Progenitor cell of endocrine pancreas (in vitro differentiated cells): ENCODE measurements at places on chromosomes 2 and 18.

DNA sequence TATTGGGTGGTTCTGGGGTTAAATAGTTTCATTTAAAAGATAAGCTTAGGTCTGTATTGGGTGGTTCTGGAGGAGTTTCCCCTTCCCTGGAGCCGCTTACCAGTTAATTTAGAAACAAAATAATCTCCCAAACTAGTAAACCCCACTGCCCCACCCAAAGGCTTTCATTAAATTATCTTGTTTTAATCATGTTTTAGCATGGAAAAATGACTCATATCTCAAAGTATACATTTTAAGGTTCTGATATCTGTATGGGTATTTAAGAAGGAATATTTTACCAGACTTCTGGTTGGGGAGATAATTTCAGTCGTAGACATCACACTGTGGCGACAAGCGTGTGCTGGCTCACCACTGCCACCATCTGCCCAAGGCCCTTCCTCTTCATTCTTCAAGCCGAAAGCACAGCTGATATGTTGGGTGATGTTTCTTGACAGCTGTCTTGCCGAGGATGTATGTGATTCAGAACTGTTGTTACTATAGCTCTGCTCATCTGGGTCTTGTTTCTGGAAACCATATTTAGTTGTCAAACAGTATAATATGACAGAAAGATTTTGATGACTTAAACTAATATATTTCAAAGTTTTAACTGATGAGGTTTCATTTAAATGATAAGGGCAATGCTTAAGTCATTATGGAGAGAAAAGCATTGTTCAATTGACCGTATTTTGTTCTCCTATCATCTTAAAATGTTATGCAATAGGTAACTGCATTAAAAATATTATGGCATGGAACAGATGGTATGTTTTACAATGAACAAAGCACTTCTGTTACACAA, 5.1 kb downstream of the FIGLA start:
- H3K4me1 ChIP-seq = peaks cover 6% of the 10 kb centered on the region
- H3K27ac ChIP-seq = no peak overlapping the region
- H3K4me3 ChIP-seq = no peak overlapping the region
- no peaks in the 10 kb centered on the region for H3K36me3 ChIP-seq
- no peak for DNase-seq

DNA sequence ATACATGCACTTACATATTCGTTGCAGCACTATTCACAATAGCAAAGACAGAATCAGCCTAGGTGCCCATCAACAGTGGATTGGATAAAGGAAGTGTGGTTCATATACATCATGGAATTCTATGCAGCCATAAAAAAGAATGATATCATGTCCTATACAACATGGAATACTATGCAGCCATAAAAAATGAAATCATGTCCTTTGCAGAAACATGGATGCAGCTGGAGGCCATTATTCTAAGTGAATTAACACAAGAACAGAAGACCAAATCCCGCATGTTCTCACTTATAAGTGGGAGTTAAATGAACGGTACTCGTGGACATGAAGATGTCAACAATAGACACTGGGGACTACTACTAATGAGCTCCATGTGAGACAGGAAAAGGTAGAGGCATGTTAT, 288.1 kb upstream of the TFPI start:
- peaks cover 3% of the 10 kb centered on the region for H3K27me3 ChIP-seq
- no peaks in the 10 kb centered on the region for H3K36me3 ChIP-seq
- no peak for DNase-seq
- peaks cover 4% of the 10 kb centered on the region for H3K4me1 ChIP-seq
- no peak overlapping the region for H3K4me3 ChIP-seq
- no peak overlapping the region for H3K27ac ChIP-seq

DNA sequence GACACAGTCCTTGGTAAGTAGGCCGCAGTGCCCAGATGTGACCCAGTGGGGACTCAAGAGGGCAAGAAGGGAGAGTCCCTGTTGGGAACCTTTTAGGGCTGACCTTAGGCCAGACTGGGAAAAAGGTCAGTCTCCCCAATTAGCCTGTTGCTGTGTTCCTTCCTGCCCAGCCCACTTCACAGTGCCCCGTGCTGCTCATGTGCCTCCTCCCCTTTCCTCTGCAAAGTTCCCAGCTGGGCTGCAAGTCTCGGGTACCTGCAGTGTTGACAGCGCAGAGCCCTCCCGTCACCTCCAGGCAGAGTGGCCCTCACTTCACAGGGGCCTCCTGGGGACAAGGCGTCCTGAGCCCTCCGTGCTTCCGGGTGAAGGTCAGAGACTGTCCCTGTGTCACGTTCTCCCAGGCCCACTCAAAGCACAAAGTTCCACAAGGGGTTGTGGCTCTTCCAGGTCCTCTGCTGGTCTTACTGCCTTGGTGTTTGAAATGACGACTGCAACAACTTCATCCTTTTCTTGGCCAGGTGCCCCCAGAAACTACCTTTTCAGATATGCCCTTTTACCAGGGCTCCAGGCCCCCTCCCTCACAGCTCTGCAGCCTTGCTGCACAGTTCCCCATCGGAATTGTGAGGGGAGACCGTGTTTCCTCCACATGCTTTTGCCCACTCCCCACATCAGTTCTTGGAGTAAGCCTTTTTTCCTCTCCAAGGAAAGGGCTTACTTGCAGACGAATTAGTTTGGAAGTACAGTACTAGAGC, 225.8 kb downstream of the ALPK2 start:
- no peak overlapping the region for H3K4me3 ChIP-seq
- peaks cover 10% of the 10 kb centered on the region for H3K4me1 ChIP-seq
- peaks cover 6% of the 10 kb centered on the region for H3K27me3 ChIP-seq
- H3K36me3 ChIP-seq = peaks cover 10% of the 10 kb centered on the region
- peak overlapping the region; percentile 37 for H3K27ac ChIP-seq

- H3K4me3 ChIP-seq = no peak overlapping the region
- H3K27me3 ChIP-seq = no peaks in the 10 kb centered on the region
- no peaks in the 10 kb centered on the region for H3K4me1 ChIP-seq
- no peak overlapping the region for H3K27ac ChIP-seq
These were observed 82.6 kb upstream of the TANK start for GRCh38 chr2:161077367-161078210.

DNA sequence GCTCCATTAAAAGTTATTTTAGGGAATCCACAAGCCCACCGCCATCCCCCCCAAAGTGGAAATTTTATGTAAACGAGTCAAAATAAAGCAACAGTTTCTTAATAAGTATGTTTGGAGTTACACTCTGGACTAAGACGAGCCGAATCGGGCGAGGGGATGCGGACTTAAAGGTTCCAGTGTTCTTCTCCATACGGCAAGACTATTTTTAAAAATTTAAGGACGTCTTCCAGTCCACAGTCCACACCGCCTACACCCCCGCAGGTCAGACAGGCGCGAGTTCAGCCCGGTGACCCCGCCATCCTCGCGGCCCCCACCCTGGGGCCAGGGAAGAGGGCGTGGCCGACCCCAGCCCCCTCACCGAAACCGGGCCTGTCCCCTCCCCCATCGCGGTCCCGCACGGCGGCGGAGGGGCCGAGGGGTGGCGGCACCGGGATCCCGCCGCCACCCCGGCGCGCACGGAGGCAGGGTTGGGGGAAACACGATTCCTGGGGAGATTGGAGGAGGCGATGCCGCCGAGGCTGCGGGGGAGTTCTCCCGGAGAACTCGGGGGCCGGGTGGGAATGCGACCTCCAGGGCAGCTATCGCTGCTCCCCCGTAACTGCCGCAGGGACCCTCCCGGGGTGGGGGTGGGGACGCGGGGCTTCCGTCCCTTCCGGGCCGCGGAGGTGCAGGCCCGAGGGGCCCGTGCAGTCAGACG, 24.5 kb upstream of the SMAD7 start:
- H3K36me3 ChIP-seq = no peaks in the 10 kb centered on the region
- peak overlapping the region; percentile 96 for H3K27ac ChIP-seq
- peak overlapping the region; percentile 78 for H3K4me3 ChIP-seq
- peaks cover 17% of the 10 kb centered on the region for H3K4me1 ChIP-seq

GRCh38 chr2:238134393-238134785, 4.1 kb upstream of the KLHL30 start:
- H3K27me3 ChIP-seq = peaks cover 3% of the 10 kb centered on the region
- H3K36me3 ChIP-seq = no peaks in the 10 kb centered on the region
- H3K4me3 ChIP-seq = no peak overlapping the region
- no peak for DNase-seq

DNA sequence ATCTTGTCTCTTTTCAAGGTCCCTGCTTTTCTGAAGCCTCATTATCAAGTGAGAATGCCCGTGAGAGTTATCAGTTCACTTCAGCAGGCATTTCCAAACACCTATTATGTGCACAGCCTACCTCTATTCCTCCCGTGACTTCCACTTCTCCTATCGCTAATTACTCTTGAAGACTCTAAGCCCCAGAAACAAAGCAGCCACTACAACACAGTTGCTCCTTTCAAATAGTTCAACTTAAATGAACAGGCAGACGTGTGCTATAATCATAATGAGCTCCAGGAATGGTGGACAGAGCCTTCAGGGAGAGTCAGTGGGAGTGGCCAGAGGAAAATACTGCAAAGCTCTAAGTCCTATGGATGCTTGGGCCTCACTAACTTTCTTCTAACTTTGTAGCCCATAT, 159.0 kb downstream of the RDH14 start:
- no peak overlapping the region for H3K27ac ChIP-seq
- peaks cover 5% of the 10 kb centered on the region for H3K4me1 ChIP-seq
- no peak overlapping the region for H3K4me3 ChIP-seq
- no peak for DNase-seq
- peaks cover 3% of the 10 kb centered on the region for H3K27me3 ChIP-seq

DNA sequence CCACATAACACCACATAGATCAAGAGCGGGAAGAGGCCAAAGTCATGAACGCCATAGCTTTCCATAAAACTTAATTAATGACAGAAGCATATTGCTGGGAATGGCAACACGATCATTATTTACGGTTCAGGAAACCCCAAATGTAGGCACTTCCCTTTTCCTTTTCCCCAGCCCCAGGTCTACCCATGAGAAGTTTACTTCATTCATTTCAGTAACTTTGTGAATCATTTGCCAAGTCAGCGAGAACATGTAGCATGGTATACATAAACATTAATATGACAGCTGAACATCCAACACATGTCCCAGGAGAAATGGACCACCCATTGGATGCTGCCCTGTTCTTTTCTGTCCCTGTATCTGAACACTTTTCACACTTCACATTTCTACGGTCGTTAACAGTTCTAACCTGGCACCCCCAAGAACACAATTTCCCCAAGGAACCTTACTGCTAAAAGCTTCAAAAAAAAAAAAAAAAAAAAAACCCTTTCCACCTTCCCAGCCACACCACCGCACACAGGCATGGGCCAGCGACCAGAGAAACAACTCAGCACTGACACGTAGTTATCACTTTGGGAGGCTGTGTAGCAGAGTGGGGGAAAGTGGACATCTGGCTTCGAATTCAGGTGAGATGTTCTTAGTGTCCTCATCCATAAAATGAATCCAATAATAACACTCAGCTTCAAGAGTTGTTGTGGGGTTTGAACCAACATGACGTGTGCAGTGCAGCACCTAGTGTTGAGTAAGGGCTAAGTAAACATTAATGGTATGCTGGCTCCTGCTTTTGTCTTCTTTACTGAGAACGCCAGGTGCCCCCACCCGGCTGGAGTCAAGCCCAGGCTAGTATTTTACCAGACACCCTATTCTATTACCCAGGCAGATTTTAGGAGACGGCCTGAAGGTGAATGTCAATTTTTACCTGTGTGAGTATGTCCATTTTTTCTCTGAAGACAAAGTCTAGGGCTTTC, 371.5 kb downstream of the LNPK start:
- H3K36me3 ChIP-seq = no peaks in the 10 kb centered on the region
- H3K4me3 ChIP-seq = no peak overlapping the region
- H3K27ac ChIP-seq = no peak overlapping the region
- H3K4me1 ChIP-seq = no peaks in the 10 kb centered on the region

- H3K36me3 ChIP-seq = peaks cover 3% of the 10 kb centered on the region
- DNase-seq = no peak
- H3K27ac ChIP-seq = no peak overlapping the region
- H3K4me1 ChIP-seq = no peaks in the 10 kb centered on the region
- H3K4me3 ChIP-seq = no peak overlapping the region
These were observed 534.1 kb downstream of the CNTNAP5 start for GRCh38 chr2:124559236-124559635.

- no peak overlapping the region for H3K4me3 ChIP-seq
- H3K27ac ChIP-seq = peak overlapping the region; percentile 97
- no peaks in the 10 kb centered on the region for H3K27me3 ChIP-seq
- peaks cover 40% of the 10 kb centered on the region for H3K4me1 ChIP-seq
These were observed 26.5 kb downstream of the CRACDL start for GRCh38 chr2:98909317-98910211.

DNA sequence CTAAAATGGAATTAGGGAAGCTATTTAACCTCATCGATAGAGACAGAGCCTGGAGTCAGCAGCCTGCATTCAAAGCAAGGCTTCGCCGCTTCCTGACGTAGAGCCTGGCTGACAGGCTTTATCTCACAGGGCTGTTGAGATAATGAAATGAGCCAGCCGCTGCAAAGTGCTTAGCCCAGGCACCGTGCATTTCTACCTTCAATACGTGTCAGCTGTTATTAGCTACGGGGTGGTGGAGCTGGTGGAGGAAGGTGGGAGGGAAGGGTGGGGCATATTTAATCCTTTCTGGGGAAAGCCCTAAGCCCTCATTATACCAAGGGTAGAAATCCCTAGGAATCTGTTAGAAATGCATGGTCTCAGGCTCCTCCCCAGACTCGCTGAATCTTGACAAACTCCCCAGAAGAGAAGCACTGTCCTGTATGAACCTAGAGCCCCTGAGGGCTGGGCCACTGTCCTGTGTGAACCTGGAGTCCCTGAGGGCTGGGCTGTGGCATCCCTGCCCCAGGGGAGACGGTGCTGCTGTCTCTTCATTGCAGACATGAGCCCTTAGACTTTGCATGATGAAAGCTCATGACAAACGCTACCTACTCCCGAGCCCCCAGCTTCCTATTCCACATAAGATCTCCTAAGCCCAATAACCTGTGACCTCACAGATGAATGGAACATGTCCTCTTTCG, 72.4 kb downstream of the ALPK2 start:
- H3K36me3 ChIP-seq = no peaks in the 10 kb centered on the region
- peaks cover 22% of the 10 kb centered on the region for H3K27me3 ChIP-seq
- H3K27ac ChIP-seq = no peak overlapping the region
